ENCODE measurements at places on chromosomes 12 and 14. TPM values are rescaled to one million over a fixed set of nuclear protein-coding genes. Genes with fewer than 3 reads are reported as not detected.
A peak's percentile ranks its signal among the peaks of the same experiment; 100 is the strongest.

DNA sequence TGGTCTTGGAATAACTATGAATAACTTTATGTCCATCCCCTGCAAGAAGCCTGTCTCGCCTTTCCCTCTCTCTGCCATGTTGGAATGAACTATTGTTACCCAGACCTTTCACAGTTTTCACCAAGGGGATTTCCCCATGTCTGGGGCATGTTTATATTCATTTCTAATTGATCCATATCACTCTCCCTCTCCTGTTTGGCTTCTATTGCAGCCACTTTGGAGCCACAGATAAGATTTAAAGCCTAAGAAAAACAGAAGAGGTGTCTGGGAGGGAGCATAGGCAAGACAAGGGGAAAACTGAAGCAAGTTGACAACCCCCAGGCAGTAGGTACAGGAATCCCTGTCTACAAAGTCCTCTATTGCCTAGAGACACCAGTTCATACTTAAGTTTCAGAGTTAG, 41.0 kb upstream of the FOXJ2 start:
- no peak for DNase-seq
- H3K27ac ChIP-seq = no peak overlapping the region
- H3K27me3 ChIP-seq = no peaks in the 10 kb centered on the region
- no peaks in the 10 kb centered on the region for H3K36me3 ChIP-seq
- H3K4me3 ChIP-seq = no peak overlapping the region
- H3K4me1 ChIP-seq = no peaks in the 10 kb centered on the region

DNA sequence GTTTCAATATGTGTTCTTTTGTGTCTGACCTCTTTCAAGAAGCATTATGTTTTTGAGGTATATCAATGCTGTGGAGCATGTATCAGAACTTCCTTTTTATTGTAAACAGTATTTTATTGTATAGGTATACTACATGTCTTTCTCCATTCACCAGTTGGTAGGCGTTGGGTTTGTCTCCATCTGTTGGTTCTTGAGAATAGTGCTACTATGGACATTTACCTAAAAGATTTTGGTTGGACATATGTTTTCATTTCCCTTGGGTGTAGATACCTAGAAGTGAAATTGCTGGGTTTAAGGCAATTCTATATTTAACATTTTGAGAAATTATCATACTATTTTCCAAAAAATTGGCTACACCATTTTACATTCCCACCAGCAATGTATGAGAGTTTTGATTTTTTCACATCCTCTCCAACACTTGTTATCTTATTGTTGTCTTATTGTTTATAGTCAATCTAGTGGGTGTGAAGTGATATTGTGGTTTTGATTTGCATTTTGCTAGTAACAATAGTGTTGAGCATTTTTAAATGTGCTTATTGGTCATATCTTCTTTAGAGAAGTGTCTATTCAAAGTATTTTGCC, 409.2 kb downstream of the IPO8 start:
- no peak for DNase-seq
- no peaks in the 10 kb centered on the region for H3K4me1 ChIP-seq
- H3K36me3 ChIP-seq = no peaks in the 10 kb centered on the region
- H3K27me3 ChIP-seq = no peaks in the 10 kb centered on the region
- no peak overlapping the region for H3K27ac ChIP-seq

Gene MGP
- 604 TPM for total RNA-seq

Gene DAO
- total RNA-seq = not detected

Gene ART4
- 1.9 TPM for total RNA-seq

Gene TUNAR
- 0.13 TPM for total RNA-seq

Gene A2ML1
- total RNA-seq = 0.11 TPM

DNA sequence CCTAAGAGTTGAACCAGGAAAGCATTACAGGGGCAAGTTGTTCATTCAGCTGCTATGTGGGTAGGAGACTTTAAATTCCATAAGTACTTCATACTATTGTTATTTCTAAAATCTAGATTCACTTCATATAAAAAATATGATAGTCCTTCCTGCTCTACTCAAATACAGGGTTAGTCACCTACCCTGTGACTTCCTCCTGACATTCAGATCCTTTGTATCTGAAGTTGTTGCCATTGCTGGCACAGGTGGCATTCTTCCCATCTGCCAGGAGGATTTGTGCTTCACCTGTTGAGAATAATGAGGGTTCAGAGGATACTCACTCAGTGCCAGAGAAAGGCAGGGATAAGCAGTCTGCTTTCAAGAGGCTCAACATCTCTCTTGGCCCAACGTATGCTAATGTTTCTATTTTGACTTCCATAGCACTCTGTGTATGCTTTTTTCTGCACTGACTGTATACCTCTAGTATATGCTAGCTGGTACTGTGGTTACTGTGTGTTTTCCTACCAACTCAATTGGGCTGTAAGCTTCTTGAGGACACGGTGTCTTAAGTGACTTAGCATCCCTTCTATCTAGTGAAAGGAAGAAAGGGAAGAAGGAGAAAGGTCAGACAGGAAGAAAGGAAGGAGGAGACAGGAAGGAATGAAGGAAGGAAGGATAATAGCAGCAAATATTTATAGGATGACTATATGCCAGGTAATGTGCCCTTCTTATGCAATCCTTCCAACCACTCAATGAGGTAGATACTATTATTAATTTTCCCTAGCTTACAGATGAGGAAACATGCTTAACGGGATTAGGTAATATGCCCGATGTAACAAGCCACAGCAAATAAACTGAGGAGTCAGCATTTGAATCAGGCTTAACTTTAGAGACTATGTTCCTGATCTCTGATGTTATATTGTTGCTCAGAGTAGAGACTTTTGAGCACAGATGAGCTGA, 38.5 kb upstream of the FGF6 start:
- H3K27ac ChIP-seq = no peak overlapping the region
- DNase-seq = no peak
- H3K36me3 ChIP-seq = peaks cover 5% of the 10 kb centered on the region
- H3K27me3 ChIP-seq = no peaks in the 10 kb centered on the region

Gene OR6C2
- total RNA-seq = not detected

- DNase-seq = no peak
- no peaks in the 10 kb centered on the region for H3K4me1 ChIP-seq
- H3K4me3 ChIP-seq = no peak overlapping the region
- H3K36me3 ChIP-seq = no peaks in the 10 kb centered on the region
- no peak overlapping the region for H3K27ac ChIP-seq
These were observed 1320.5 kb downstream of the AACS start for GRCh38 chr12:126385785-126386184.

DNA sequence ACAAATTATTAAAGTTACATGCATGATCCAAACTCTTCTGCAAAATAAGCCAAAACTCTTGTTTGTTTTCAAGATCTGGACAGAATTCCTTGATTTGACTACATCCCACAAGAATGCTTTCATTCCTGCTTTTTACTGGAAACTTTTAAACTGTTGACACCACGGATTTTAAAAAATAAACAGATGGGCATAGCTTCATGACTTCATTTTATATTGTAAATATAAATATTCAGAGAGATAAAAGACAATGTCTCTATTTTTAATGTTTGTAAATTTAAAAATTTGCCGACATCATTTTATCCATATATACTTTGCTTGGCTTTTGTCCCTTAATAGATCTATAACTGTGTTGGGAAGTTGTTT, 134.3 kb upstream of the DCN start:
- no peaks in the 10 kb centered on the region for H3K27me3 ChIP-seq
- H3K4me3 ChIP-seq = no peak overlapping the region
- no peaks in the 10 kb centered on the region for H3K36me3 ChIP-seq
- DNase-seq = no peak

Gene GRIP1
- 13.3 TPM for total RNA-seq

DNA sequence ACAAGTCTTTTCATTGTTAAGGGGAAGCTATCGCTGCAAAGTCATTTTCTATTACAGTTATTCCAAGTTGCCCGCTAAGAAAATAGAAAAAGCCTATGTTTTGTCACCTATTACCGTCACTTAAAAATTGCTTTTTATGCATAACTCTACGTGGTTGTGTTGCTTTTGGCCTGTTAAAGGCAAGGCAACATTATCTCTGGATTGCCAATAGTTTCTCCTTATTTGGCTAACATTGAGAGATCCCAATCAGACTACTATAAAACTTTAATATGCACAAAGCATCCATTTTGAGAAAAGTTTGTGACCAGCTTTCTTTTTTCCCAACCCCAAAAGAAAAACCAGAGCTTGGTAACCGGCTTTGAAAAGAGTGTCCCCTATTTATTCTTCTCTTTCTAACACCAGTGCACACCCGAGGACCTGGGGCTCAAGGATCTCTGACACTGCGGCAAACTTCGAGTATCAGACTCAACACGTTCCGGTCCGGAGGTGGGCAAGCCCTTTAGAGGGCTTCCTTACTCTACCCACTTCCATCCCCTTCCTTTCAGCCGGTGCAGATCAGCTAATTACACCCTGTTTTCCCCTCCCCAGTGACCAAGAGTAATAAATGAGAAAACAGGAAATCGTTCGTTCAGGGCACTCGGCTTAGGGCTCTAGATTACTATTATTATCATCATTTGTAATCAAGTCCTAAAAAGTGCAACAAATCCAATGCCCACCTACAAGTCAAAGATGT, 1.2 kb downstream of the PPP1R12A start:
- peaks cover 55% of the 10 kb centered on the region for H3K4me1 ChIP-seq
- H3K27me3 ChIP-seq = no peaks in the 10 kb centered on the region
- no peaks in the 10 kb centered on the region for H3K36me3 ChIP-seq
- H3K4me3 ChIP-seq = peak overlapping the region; percentile 78
- no peak for DNase-seq
- H3K27ac ChIP-seq = peak overlapping the region; percentile 98

Gene TBX3
- total RNA-seq = 10.4 TPM

DNA sequence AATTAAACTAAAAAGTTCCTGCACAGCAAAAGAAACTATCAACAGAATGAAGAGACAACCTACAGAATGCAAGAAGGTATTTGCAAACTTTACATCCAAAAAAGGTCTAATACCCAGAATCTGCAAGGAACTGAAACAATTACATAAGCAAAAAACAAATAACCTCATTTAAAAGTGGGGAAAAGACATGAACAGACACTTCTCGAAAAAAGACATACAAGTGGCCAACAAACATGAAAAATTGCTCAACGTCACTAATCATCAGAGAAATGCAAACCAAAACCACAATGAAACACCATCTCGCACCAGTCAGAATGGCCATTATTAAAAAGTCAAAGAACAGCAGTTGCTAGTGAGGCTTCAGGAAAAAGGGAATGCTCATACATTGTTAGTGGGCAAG, 15.2 kb downstream of the PDE6H start:
- DNase-seq = no peak
- H3K36me3 ChIP-seq = no peaks in the 10 kb centered on the region
- no peak overlapping the region for H3K27ac ChIP-seq
- H3K27me3 ChIP-seq = no peaks in the 10 kb centered on the region

Gene SLC25A47
- not detected for total RNA-seq

Gene DCN
- total RNA-seq = 1,968 TPM

Gene LAG3
- 1.7 TPM for total RNA-seq

GRCh38 chr12:92528586-92528985, 174.2 kb upstream of the PLEKHG7 start:
- H3K36me3 ChIP-seq = no peaks in the 10 kb centered on the region
- no peaks in the 10 kb centered on the region for H3K27me3 ChIP-seq
- no peak overlapping the region for H3K4me3 ChIP-seq
- H3K4me1 ChIP-seq = no peaks in the 10 kb centered on the region
- H3K27ac ChIP-seq = no peak overlapping the region

Gene CRACR2A
- total RNA-seq = 1.1 TPM

DNA sequence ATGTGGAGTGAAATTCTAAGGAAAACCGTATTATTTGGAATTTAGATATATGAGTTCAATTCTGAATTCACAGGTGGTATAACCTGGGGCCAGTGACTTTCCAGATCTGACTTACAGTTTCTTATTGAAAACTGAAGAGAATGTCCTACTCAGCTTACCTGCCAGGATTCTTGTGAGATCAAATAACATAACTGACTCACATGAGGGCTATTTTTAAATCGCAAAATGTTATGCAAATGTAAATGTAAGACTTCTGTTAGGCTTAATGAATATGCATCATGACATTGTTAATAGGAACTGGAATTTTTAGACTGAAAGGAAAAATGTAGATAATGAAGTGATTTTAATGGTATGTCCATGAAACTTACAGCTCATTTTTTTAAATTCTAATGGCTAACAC, 1142.1 kb downstream of the FLRT2 start:
- H3K4me1 ChIP-seq = no peaks in the 10 kb centered on the region
- no peaks in the 10 kb centered on the region for H3K27me3 ChIP-seq
- no peak overlapping the region for H3K27ac ChIP-seq
- no peaks in the 10 kb centered on the region for H3K36me3 ChIP-seq

DNA sequence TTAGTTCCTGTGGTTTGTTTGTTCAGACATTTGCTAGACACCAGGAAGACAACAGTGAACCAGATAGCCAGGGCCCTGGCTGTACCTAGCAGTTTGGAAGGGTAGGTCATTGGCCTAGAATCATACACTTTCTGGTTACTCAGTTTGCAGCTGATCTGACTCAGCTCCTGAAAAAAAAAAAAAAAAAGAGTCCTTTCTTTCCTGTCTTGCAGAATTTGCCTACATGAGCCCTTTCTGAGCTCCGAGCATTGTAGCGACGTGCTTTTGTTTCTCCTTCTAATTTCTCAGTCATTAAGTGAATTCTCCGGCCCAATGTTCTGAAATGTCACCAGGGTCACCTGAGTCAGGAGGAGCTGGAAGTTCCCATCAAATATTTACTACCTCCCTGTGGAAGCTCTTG, 2.4 kb downstream of the CABP1 start:
- H3K27me3 ChIP-seq = no peaks in the 10 kb centered on the region
- DNase-seq = no peak
- no peaks in the 10 kb centered on the region for H3K36me3 ChIP-seq
- no peak overlapping the region for H3K27ac ChIP-seq
- peaks cover 18% of the 10 kb centered on the region for H3K4me1 ChIP-seq

DNA sequence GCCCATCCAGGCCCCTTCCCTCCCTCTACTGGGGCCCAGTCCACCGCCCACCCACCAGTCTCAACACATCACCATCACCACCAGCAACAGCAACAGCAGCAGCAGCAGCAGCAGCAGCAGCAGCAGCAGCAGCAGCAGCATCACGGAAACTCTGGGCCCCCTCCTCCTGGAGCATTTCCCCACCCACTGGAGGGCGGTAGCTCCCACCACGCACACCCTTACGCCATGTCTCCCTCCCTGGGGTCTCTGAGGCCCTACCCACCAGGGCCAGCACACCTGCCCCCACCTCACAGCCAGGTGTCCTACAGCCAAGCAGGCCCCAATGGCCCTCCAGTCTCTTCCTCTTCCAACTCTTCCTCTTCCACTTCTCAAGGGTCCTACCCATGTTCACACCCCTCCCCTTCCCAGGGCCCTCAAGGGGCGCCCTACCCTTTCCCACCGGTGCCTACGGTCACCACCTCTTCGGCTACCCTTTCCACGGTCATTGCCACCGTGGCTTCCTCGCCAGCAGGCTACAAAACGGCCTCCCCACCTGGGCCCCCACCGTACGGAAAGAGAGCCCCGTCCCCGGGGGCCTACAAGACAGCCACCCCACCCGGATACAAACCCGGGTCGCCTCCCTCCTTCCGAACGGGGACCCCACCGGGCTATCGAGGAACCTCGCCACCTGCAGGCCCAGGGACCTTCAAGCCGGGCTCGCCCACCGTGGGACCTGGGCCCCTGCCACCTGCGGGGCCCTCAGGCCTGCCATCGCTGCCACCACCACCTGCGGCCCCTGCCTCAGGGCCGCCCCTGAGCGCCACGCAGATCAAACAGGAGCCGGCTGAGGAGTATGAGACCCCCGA, 6.8 kb upstream of the RNU7-1 start:
- DNase-seq = no peak
- peak overlapping the region; percentile 69 for H3K4me3 ChIP-seq
- H3K36me3 ChIP-seq = peaks cover 66% of the 10 kb centered on the region
- H3K4me1 ChIP-seq = peaks cover 66% of the 10 kb centered on the region

Gene CLEC1B
- not detected for total RNA-seq

- H3K4me1 ChIP-seq = peaks cover 64% of the 10 kb centered on the region
- no peak for DNase-seq
These were observed 725 bp downstream of the CHPT1 start for GRCh38 chr12:101697930-101698799.

- no peak for DNase-seq
- no peaks in the 10 kb centered on the region for H3K36me3 ChIP-seq
- peak overlapping the region; percentile 61 for H3K4me3 ChIP-seq
- peaks cover 36% of the 10 kb centered on the region for H3K4me1 ChIP-seq
These were observed 663 bp downstream of the PTGER2 start for GRCh38 chr14:52314595-52315354.

All from esophagus muscularis mucosa (tissue), 4 donors.